ENCODE measurements at places on chromosomes 11 and 22. TPM values are rescaled to one million over a fixed set of nuclear protein-coding genes. Genes with fewer than 3 reads are reported as not detected.

The FUT4 gene
- total RNA-seq: 3.7 TPM

The OR52E8 gene
- total RNA-seq: not detected

The TIGD3 gene
- total RNA-seq: 6.1 TPM

The MPST gene
- 19.5 TPM for total RNA-seq

The MMP1 gene
- not detected for total RNA-seq

The MLC1 gene
- total RNA-seq: not detected

The HBB gene
- total RNA-seq: 385 TPM

The THAP12 gene
- 55.6 TPM for total RNA-seq

The FOSL1 gene
- total RNA-seq: not detected

The ISX gene
- not detected for total RNA-seq

The C22orf42 gene
- not detected for total RNA-seq

The C11orf42 gene
- total RNA-seq: not detected

The GLYATL1 gene
- total RNA-seq: not detected

- DNase-seq: no peak
Measured at GRCh38 chr11:108624196-108624925, 30.8 kb upstream of the EXPH5 start.

GRCh38 chr11:46450846-46451477 lies 59.4 kb upstream of the CHRM4 start:
- no peak for DNase-seq

GRCh38 chr11:73154178-73154577 lies 12.1 kb upstream of the FCHSD2 start:
- peak; percentile 87 for DNase-seq

- DNase-seq: peak; percentile 76
Measured at GRCh38 chr11:20360650-20361049, 2.9 kb upstream of the HTATIP2 start.

DNA sequence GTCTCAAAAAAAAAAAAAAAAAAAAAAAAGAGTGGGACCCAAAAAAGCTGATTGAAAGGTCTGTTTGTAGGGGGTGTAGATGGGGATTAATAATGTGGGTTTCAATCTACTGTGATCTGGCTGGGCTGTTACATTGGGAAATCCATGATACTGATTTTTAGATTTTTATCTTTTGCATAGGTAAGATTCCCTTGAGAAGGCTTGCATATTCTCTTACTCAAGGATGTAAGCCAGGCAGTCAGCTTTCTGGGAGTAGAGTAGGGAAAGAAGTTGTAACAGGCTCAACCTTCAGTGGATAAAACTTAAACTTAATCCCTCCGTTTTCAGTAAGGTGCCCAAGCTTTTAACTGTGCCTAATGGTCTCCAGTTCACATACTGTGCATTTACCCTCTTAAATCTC lies 1.9 kb upstream of the CHEK1 start:
- DNase-seq: no peak

- DNase-seq: peak; percentile 77
Measured at GRCh38 chr11:130431331-130431773, 2.9 kb upstream of the ADAMTS8 start.

DNA sequence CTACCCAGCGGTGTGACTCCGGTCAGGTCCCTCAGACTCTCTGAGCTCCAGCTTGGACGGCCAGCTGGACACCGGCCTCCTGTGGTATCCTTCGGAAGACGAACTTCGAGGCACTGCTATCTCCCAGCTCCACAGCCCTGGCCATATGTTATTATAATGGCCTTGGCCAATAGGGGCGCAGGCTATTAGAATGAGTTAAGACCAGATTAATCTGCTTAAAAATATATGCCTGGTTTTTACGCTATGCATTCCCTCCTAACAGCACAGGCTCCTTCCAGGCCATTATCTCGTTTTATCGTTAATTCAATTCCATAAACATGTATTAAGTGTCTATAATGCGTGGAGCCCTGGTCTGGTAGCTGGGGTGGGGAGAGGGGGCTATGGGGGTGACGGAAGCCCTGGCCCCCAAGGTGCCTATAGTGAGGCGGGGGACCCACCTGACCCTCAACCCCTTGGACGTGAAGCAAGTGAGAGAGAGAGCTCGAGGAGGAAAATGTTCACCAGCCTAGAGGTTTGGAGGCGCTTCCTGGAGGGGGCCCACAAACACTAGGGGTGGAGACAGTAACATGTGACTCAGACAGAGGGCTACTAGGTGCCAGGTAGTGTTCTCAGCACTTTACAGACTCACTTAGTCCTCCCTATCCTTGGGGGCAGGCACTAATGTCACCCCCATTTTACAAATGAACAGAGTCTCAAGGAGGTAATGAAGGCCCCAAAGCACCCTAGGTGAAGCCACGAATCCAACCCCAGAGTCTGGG lies 37.5 kb upstream of the TCF20 start:
- no peak for DNase-seq

DNA sequence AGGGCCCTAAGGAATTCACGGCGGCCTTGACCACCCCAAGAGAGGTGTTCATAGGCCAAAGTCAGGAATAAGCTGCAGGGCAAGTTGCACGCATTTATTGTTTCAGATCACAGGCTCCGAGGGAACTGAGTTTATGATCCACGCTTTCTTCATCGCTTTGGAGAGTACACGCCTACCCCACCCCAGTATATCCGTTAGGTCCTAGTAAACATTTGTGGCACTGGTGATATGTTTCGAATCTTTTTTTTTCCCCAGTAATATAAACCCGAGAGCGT lies 805 bp downstream of the GANAB start:
- DNase-seq: no peak

GRCh38 chr11:119615003-119615881 lies 113.8 kb downstream of the NECTIN1 start:
- DNase-seq: no peak

GRCh38 chr11:134939905-134940304 lies 527.9 kb upstream of the B3GAT1 start:
- no peak for DNase-seq

GRCh38 chr22:47356511-47357011 lies 594.1 kb downstream of the TBC1D22A start:
- DNase-seq: no peak

- no peak for DNase-seq
Measured at GRCh38 chr11:115576606-115577380, 72.6 kb upstream of the CADM1 start.

DNA sequence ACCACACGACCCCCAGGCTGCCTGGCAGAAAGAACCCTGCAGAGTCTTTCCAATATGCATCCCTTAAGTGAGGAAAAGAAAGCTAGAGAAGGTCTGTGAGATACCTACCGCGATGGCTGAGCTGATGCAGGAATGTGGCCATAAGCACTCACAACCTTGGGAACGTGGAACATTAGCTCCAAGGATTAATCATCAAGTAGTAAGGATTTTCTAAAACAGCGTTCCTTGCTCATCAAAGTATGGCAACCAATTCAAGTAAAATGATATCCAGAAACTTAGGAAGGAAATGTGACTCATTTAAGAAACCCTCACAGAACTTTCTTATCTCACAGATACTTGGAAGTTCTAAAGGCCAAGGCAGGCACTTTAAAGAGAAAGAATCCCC lies 12.8 kb downstream of the PACSIN2 start:
- no peak for DNase-seq

GRCh38 chr11:17423533-17424310 lies 35.3 kb upstream of the KCNJ11 start:
- DNase-seq: no peak

DNA sequence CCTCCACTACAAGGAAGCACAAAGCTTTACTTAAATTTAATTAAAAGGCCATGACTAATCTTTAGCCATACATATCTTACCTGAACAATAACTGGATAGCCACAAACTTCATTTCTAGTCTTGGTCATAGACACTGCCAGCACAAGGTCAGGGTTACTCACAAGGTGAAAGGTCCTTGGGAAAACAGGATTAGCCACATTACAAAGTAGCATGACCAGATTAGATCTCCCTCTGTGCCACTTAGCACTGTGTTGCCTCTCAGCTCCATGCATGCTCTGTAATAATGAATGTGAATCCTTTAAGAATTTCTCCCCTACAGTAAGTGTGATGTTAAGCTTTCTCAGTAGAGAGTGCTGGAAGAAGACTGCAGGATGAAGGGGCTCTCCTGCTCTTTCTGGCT lies 325.1 kb upstream of the MPPED2 start:
- DNase-seq: no peak

DNA sequence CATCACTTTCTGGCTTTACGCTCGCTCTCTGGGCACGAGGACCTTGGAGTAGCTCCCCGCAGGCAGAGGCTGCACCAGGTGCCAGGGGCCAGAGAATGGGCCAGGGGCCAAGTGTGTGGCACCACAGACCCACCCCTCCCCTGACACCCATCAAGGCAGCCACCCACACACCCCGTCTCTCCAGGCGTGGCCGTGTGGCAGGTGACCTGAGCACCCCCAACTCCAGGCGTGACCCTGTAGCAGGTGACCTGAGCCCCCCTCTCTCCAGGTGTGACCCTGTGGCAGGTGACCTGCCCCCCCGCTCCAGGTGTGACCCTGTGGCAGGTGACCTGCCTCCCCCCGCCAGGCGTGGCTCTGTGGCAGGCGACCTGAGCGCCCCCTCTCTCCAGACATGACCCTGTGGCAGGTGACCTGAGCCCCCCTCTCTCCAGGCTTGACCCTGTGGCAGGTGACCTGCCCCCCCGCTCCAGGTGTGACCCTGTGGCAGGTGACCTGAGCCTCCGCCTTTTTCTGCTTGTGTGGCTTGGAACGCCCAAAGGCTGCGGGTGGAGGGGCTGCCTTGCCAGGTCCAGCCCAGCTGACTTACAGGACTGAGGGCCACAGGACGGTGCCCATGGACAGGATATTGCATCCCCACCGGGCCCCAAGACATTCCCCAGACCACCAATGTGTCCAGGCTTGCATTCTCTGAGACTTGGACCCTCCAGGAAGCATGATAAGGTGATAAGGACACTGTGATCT lies 667.2 kb downstream of the BRD1 start:
- no peak for DNase-seq

DNA sequence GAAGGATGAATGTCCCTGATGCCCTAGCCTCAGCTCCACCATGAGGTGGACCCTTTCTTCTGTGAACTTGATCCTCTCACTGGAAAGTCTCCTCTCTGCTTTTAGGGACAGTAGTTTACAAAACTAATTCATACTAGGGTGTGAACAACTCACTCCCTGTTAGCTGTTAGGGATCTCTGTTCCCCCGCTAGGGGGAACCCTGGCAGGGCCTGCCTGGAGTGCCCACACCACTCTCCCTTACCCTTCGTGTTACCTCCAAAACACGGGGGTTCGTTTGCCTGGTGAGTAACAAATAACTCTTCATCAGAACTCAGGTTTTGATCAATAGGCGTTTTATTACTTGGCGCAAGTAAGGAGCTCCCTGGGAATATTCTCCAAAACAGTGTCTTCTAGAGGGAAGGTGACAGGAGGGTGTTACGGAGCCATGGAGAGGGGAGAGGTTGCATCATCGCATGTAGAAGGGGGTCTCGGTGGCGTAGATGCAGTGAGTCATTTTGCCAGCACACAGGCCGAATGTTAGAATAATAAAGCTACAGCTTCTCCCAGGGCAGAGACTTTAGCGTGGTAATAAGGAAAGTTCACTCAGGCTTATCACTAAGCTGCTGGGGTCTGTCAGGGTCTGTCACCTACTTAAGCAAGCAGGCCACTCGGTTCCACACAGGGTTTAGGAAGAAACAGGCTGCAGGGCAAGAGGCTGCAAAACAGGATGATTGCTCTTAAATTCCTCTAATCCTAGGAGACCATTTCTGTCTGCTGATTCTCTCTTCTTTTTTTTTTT lies 45.8 kb downstream of the C11orf96 start:
- DNase-seq: no peak

DNA sequence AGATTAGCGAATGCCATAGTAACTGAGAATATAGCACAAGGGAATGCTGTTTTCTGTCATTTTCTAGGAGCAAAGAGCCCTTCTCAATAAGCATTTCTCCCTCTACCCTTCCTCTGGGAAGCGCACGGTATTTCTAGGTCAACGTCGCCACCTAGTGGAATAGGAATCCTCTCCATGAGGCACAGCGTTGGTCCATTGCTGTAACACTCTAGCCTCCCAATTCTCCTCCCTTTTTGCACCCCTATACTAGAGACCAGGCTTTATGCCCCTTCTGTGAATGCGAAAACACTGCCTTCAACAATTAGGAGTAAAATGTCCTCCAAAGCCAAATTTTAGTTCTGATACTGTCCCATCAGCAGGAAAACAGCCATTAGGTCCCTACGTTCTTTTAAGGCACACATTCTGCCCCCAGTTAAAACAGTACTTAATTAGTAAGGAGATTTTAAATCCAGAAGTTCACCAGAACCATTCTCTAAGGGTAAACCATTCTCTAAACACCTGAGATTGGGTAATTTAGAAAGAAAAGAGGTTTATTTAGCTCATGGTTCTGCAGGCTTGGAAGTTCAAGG lies 12.8 kb upstream of the HYLS1 start:
- DNase-seq: peak; percentile 63

DNA sequence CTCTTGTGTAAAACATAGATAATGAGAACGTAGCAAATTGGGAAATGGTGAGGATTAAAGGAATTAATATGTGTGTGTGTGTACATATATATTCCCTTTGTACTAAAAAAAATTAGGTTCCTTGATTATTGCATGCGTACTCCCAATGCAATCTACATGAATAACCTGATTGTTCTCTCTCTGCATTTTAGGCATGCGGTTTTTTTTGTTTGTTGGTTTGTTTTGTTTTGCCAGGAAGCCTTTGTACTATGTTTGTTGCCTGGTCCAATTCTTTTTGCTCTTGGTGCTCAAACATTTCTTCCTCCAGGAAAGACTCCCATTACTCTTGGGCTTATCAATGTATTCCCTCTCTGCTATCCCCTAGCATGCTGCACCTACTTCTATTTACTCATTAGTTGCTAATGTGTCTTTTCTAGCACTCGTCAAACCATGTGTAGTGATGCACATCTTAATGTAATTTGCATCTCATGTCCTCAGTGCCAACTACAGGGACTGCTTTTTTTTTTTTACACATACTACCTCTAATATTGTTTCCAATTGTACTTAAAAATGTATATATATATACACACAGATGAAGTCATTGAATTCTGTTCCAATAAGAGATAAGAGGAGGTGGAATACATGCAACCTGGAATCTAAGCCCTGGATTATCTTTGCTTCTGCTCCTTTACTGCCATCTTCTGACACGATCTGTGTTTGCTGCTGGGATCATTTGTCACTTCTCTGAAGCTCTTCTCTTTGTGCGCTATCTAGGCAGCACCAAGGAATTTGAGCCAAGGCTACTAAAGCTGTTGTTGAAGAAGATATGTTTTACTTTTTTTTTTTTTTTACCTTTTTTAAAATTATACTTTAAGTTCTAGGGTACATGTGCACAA lies 197.2 kb upstream of the ANO3 start:
- peak; percentile 30 for DNase-seq

GRCh38 chr22:19430890-19431541 lies 517 bp downstream of the HIRA start:
- DNase-seq: peak; percentile 53

DNA sequence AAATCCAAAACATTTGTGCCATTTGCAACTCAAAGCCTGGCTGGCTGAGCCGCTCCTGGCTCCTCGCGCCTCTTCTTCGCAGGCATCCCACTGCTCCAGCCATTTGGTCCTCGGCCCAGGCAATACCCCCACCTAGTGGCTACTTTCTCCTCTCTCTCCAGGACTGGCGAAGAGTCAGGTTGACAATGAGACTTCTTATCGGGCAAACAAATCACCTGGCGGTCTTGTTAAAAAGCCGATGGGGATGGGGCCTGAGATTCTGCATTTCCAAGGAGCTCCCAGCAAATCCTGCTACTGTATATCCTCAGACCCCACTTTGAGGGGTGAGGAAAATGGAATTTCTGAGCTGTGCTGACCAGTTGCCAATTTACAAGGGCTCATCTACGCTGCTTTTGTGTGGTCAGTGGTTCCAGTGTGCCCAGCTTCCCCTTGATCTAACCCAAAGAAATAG lies 89.0 kb downstream of the ISX start:
- DNase-seq: peak; percentile 32

GRCh38 chr11:122804796-122805195 lies 33.5 kb upstream of the CRTAM start:
- no peak for DNase-seq

Data from B cell (primary cell).